ENCODE measurements at places on chromosomes 2 and 18.

- peak; percentile 81 for DNase-seq
Measured at GRCh38 chr2:237922641-237923361, 44.0 kb upstream of the UBE2F start.

- DNase-seq = no peak
Measured at GRCh38 chr2:10537522-10538199, 89.5 kb upstream of the ODC1 start.

- no peak for DNase-seq
Measured at GRCh38 chr18:44569391-44570055, 111.2 kb upstream of the SETBP1 start.

GRCh38 chr2:207660994-207661393, 35.8 kb upstream of the METTL21A start:
- no peak for DNase-seq

- no peak for DNase-seq
Measured at GRCh38 chr2:37181726-37182684, 6.5 kb downstream of the SULT6B1 start.

- no peak for DNase-seq
Measured at GRCh38 chr2:25234738-25235137, 66.4 kb upstream of the POMC start.

- DNase-seq = no peak
Measured at GRCh38 chr2:19540739-19541525, 182.5 kb upstream of the OSR1 start.

DNA sequence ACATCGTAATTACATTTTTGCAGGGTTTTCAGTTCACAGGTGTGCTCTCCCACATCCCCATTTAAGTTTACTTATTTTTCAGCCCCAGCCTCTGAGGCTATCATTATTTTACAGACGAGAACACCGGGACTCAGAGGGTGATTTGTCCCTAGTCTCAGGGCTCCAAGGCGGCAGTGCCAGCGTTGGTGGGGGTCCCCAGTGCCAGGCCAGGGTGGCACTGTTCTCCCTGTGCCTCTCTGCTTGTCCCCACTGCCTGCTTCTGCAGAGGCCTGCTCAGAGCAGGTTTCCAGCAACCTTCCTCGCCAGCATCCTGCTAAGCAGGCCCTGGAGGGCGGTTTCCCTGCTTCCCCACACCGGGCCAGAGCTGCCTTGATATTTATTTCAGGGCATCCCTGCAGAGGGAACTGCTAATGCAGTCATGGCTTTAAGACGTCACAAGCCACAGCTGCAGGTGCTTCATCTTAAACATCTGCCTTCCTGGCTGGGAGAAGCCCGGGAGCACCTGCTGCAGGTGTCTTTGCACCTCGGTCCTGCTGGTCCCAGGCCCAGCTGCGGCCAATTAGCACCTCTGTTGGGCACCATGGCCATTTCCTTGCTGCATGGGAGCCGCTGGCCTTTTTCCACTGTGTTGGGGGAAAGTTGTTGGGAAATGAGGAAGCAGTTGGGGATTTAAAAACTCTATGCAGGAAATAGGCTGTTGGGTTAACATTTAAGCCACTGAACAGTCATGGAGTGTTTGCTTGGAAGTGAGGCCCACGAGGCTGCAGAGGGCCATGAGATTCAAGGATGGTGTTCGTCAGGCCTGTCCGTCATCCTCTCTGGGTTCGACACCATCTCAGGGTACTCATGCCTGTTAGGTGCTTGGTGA, 22.8 kb downstream of the HPCAL1 start:
- DNase-seq = no peak

GRCh38 chr2:224836263-224836662, 120.1 kb upstream of the CCDC195 start:
- DNase-seq = no peak

- DNase-seq = peak; percentile 46
Measured at GRCh38 chr2:28642796-28643195, 108.8 kb upstream of the PPP1CB start.

GRCh38 chr2:178241844-178242551, 47.7 kb downstream of the OSBPL6 start:
- no peak for DNase-seq

GRCh38 chr2:166494140-166494624, at the start of gene SCN7A:
Gene SCN7A (minus strand): TSS chr2:166494249. CDS start chr2:166477696, 16,553 bp downstream.
- DNase-seq = peak; percentile 68

DNA sequence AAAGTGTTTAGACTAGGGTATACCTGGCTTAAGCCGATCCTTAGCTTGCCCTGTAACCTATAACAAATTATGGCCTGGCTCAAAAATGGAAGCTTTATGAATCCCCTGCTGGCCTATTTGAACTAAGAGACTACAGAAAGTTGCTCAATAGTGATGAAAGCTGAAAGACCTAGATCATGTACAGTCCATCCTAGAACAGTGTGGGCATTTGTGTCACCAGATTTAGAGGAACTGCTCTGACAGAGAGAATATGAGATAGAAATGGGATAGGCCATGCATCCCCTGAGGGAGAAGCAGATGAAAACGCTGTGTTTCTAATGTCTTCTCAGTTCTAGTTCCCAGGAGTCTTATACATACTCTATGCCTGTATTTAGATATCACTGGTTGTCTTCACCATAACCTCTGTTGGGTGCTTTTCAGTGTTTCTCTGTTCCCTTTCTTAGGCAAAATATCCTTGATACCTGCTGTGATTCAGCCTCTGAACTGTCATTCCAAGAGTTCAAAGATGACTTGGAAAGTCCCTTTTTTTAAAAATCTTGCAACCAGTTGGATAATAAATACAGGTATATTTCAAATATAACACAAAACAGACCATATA, 246.9 kb upstream of the SLC39A10 start:
- DNase-seq = no peak

GRCh38 chr2:84494070-84494469, 22.2 kb upstream of the DNAH6 start:
- no peak for DNase-seq

DNA sequence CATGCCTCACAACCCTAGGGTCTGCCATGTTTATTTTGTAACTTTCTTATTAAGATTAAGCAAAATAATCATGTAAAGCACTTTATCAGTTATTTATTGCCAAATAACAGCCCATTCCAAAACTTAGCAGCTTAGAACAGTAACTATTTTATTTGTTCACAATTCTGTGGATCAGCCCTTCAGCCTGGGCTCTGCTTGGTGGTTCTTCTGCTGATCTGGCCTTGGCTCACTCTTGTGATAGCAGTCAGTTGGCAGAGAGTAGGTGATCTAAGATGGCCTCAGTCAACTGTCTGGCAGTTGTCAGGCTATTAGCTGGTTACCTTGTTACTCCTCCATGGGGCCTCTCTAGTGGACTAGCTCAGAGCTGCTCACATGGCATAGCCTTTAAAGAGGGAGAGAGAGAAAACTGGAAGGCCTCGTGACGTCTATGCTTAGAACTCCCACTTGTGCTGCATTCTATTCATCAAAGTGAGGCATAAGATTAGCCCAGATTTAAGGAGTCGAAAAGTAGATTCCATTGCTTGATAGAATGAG, 54.3 kb downstream of the PLCL1 start:
- DNase-seq = no peak
